ENCODE measurements at places on chromosomes 5 and 9. TPM values are rescaled to one million over a fixed set of nuclear protein-coding genes. Genes with fewer than 3 reads are reported as not detected.

DNA sequence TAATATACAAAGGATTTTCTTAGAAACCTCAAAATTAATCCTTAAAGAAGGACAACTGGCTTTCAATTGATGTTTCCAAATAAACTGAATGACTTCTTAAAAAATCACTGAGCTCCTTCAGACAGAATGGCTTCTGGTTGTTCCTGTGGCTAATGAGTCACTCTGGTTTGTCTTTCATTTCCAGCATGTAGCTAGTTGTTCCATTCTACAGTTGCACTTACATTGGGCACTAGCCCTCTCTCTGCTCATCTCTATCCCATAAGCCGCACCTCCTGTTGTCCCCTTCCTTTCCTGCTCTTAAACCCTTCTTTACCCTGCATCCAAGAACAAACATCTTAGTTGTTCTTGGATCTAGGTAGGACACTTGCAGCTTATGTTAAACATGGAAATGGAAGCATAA, 235.3 kb upstream of the HAPLN1 start:
- no peak for DNase-seq

- DNase-seq = no peak
These were observed 214.3 kb upstream of the PTGER4 start for GRCh38 chr5:40465416-40465815.

DNA sequence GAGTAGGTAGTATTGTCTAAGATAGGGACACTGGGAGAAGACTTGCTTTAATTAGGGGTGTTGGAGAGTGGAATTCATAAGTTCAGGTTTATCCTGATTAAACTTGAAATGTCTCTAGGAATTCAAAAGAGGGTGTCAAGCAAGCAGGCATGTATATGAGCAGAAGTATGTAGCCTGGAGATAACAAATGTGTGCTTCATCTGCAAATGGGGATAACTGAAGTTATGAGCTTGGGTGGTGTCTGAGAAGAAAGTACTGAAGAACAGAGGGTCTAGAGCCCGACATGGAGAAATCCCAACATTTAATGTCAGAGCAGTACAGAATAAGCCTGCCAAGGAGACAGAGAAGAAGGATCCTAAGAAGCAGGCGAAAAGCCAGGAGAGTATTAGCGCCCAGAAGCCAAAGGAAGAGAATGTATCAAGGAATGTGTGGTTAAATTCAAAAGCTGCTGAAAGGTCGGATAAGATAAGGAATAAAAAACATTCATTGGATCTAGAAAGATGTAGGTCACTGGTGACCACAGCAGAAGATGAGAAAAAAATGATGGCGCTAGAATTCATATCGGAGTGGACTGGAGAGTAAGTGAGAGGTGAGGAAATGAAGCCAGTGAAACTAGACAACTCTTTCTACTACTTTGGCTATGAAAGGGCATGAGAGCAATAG, 401.5 kb upstream of the PIK3R1 start:
- no peak for DNase-seq

DNA sequence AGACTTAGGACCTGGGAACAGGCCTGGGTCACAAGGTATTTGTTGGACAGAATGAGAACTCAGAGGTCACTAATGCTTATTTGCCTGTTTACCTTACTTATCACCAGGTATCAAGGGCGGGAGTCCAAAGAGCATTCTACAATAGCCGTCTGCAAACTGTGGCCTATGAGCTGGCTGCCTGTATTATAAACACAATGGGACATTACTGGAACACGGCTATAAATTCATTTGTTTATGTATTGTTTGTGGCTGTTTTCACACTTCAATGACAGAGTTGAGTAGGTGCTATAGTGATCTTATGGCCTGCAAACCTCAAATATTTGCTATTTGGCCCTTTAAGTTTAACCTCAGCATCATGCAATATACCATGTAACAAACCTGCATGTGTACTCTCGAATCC, 76.6 kb upstream of the ASTN2 start:
- no peak for DNase-seq

DNA sequence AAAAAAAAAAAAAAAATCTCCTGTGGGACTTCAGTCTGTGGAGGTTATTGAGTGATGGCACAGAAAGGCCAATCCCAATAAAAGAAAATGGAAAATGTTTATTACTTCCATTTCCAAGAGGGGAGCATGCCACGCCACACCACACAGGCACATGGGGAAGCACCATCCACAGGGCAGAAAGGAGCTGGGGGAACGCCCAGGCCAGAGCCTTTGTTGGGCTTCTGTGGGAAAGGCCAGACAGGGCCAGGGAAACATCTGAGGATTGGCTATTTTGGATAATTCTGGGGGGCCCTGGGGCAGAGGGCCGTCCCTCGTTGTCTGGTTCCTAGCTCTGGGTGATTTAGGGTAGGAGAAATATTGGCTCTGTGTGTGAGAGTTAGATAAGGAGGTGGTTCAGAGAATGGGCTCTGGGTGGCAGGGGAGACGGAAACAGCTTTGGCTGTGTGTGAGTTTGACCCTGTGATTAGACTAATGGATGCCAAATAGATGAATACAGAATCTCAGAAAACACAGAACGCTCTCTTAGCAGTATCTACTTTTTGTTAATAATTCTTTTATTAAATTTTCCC, 49.0 kb upstream of the ABL1 start:
- DNase-seq = no peak

DNA sequence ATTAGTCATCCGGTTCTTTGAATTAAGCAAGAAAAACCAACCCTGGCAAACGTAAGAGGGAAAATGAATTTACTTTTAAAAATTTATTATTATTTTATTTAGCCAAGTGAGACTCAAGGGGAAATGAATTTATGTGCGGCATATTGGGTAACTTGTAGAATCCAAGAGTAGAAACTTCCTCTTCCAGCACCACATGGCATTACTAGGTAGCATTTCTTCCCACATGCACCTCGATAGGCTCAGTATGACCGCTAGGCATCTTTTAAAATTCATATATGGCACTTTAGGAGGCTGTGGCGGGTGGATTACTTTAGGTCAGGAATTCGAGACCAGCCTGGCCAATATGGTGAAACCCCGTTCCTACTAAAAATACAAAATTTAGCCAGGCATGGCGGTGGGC, 17.6 kb upstream of the MYO10 start:
- no peak for DNase-seq

- no peak for DNase-seq
These were observed 39.6 kb upstream of the SYNPO start for GRCh38 chr5:150600616-150601490.

- DNase-seq = no peak
These were observed 28.3 kb downstream of the FXN start for GRCh38 chr9:69063839-69064238.

DNA sequence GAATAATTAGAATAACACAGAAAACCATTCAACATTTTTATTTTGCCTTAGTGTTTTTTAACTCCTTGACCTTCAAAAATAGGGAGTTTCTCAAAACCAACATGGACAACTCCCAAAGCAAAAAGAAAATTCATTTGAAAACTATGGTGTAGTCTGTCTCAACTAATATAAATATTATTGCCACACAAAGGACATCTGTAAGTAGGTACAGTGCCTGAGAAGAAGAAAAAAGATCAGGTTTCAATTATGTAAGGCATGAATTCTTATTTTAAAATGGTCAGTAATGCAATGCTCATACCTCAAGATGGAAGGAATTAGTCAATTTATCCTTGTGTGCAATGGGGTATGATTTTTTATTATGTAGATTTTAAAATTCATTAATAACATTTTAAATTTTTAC, 109.6 kb upstream of the CNTLN start:
- no peak for DNase-seq

DNA sequence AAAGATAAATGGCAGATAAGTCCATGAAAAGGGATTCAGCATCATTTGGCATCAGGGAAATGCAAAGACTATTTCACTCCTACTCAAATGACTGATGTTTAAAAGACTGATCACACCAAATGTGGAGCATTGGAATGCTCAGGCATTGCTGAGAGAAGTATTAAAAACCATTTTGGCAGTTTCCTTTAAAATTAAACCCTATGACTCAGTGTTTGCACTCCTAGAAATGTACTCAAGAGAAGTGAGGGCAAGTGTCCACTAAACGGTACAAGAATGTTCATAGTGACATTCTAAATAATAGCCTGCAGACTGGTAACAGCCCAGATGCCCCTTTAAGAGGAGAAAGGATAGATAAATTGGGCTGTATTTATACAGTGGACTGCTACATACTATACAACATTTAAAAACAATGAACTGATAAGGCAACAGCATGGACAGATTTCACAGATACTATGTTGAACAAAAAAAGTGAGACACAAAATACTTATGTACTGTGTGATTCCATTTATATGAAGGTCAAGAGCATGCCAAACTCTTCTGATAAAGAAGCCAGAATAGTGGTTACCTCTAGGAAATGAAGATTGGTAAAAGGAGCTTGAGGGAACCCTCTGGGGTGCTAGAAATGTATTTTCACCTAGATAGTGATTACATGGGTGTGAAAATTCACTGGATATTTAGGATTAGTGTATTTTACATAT, 24.6 kb downstream of the APC start:
- peak; percentile 41 for DNase-seq

Gene SOHLH1
- total RNA-seq = not detected
